H9 (cell line): ENCODE measurements at places on chromosomes 12 and 14.
A peak's percentile ranks its signal among the peaks of the same experiment; 100 is the strongest.

GRCh38 chr14:85535991-85536832, 6.3 kb downstream of the FLRT2 start:
- DNase-seq = no peak

GRCh38 chr14:34539407-34540180, at the start of gene EAPP:
EAPP (minus strand) TSS chr14:34539701; CDS start chr14:34539628, 73 bp downstream.
- peak; percentile 98 for DNase-seq

DNA sequence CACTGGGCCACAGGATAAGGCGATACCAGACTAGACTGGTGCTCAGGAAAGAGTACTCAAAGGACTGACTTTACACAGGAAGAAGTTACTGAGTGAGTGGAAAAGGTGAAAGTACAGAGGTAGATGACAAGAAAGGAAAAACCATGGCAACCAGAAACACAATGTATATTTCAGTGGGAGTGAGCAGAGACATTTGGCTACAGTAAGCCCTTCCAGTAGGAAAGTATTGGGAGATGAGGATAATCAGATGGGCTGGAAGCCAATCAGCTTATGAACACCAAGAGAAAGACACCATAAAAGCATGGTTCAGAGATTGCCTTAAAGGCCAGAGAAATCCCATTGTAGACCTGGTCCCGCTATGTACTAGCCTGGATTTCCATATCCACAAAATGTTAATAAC, 51.6 kb downstream of the TMTC1 start:
- no peak for DNase-seq

DNA sequence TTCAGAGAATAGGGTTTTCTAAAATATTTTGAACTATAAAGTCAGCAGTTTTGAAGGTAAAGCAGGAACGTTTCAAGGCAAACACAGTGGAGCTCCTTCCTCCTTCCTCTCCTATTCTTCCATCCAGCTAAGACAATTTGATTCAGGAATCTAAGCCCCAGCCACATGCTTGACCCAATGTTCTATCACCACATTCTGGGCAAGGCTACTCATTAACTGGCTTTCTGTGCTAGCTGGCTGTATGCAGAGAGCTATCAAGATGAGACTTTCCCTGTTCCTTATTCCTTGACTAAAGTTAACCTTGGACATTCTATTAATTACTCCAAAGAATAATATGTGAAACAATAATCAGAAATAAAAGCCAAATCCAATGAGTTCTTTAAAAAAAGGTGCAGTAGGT, 266.9 kb downstream of the NOVA1 start:
- no peak for DNase-seq

DNA sequence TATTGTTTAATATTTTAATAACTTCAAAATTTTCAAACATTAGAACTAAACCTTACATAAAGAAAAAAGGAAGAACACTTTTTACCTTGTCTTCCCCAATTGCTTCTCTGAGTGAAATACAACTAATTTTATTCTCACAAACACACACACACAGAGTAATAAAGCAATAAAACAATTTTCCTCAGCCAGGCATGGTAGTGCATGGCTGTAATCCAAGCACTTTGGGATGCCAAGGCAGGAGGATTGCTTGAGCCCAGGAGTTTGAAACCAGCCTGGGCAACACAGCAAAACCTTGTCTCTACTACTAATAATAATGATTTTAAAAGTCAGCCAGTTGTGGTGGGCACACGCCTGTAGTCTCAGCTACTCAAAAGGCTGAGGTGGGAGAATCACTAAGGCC, 13.1 kb downstream of the PPP1R12A start:
- DNase-seq = no peak

DNA sequence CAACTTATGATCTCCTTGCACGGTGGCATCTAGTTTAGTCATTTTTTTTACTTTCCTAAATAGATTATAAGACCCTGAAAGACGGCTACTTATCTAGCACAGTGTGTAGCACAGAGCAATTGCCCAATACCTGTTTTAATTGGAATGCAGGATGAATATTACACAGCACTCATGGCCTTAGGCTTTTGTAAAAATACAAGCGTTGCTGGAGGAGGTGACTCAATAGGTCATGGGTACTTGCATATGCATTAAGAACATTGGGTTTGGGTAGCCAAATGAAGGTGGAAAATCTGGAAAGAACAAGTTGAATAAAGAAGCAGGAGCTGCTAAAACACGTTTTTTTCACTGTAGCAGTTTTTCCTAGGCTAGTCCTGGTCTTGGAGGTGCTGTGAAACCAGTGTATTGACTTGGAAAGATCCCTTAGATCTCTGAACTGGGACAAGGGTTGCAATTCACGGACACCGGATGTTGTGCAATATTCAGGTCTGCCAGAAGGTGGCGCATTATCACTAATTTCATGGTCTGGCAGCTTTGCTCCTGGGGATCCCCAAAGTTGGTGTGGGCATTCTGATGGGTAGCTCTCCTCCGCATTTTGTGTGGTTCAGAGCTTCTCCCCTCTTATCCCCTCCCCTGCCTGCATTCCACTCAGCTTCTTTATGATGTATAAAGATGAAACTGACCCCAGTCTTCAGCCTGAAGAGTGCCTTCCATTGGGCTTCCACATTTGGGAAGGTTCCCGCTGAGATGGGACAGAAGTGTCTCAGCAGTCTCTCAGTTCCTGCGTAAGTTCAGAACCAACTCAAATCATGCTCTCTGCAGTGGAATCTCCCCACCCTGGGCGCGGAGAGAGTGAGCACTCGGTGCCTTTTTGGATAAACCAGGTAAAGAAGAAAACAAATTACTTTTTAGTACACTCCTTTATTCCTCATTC, 278.3 kb downstream of the NRXN3 start:
- DNase-seq = peak; percentile 77

DNA sequence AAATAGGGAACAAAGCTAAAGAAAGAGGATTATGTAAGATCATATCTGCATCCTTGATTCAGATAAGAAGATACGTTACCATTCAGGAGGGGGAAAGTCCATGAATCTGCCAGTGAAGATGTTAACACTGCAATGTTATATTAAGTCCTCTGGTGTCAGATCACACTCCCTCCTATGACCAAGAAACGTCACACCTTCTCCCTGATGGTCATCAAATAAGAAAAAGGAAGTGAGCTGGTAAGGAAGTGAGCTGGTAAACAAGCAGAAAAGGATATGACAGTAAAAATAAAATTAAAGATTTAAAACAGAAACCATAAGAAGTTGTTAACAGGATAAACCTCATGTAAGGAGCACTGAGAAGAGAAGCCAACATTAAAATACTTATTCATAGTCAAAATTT, 340.2 kb downstream of the SEC23A start:
- DNase-seq = no peak

DNA sequence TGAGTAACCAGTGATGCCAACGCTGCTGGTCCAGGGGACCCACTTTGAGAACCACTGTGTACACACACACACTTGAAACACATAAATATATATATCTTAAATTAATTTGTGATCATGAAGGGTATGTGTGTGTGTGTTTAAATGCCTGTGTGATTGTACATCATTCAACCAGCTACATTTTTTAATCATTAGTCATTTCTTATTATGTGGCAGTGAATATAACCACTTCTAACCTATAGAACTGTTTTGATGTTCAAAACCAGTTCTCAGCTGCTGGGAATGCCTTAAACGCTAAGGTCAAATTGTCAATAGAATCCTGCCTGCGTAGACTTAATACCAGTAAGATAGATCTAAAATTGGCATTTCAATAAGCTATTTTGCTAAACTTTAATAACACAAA, 330.0 kb downstream of the SYT1 start:
- DNase-seq = no peak

DNA sequence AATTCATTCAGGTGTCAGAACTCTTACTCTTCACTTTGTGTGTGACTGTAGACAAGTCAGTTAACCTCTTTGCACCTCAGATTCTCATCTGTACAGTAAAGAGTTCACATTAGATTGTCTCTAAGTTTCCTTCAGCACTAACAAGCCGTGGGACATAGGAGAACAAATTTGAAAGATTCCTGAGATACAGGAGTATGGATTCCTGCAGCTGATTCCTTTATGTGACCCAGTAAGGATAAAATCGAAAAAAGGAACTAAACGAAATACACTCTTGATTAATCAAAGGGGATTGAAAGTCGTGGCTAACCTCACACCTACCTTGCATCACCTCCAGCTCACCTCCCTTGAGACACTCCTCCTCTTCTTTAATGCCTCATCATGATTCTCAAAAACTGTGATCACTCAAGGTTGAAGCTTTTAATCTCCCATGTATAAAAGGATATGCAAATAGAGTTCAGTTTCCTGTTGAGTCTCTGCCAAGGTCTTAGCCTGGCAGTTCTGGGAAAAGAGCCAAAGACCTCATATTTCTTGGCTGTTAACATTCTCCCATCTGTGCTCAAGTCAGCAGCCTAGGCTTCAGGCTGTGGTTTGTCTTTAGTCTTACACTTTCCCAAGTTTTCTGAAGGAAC, 156.6 kb downstream of the DAD1 start:
- no peak for DNase-seq

GRCh38 chr14:53331247-53331646, 178.1 kb upstream of the DDHD1 start:
- DNase-seq = no peak

GRCh38 chr14:92719421-92719820, 29.0 kb downstream of the LGMN start:
- no peak for DNase-seq

DNA sequence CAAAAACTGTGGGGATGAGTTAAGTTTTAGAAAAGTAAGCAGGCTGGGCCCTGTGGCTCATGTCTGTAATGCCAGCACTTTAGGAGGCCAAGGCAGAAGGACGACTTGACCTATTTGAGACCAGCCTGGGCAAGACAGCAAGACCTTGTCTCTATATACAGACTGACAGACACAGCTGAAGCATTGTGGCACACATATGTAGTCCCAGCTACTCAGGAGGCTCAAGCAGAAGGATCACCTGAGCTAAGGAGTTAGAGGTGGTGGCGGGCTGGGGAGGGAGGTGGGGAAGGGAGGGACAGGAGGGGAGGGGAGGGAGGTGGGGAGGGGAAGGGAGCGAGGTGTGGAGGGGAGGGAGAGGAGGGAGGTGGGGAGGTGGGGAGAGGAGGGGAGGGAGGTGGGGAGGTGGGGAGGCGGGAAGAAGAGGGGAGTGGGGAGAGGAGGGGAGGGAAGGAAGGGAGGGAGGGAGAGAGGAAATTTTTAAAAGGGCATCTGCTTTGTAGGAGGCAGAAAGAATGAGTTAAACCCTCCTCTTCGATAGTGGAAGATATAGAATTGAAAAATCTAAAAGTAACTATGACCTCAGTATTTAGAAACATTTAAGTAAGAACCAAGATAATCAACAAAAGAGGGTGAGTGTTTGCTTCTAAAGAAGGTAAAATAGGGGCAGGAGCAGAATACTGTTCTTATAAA, 30.9 kb downstream of the MED13L start:
- DNase-seq = peak; percentile 38

DNA sequence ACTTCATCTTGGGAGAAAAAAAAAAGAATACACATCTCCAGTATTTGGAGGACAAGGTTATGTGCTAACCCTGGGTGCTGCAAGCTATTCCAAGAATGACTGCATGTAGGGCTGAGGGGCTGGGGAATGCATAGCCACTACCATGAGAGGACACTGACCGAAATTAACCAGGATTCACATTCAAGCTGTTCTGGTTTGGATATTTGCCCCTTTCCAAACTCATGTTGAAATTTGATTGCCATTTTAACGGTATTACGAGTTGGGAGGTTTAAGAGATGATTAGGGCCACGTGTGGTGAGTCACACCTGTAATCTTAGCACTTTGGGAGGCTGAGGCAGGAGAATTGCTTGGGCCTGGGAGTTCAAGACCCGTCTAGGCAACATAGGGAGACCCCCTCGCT, 18.5 kb upstream of the MARK3 start:
- no peak for DNase-seq

DNA sequence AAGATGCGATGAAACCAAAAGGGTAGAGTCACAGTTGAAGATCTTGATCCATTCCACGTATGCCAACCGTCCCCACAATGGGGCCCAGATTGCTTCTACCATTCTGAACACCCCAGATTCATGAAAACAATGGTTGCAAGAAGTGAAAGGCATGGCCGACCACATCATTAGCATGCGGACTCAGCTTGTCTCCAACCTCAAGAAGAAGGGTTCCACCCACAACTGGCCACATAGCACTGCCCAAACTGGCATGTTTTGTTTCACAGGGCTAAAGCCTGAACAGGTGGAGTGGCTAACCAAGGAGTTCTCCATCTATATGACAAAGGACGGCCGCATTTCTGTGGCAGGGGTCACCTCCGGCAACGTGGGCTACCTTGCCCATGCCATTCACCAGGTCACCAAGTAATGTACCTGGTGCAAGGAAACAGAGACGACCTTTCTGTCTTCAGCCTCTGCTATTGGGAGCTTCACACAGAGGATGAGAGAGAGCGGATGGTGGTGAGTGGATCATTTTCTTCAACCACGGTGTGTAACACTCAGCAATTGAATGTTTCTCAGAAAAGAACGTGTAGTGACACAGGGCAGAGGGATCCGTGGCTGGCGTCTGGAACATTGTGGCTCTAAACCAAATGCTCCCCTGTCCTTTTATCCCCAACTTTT, 26.8 kb upstream of the CLEC2D start:
- DNase-seq = no peak

- no peak for DNase-seq
Measured at GRCh38 chr12:54977857-54978256, 6.7 kb downstream of the TESPA1 start.

- DNase-seq = no peak
Measured at GRCh38 chr12:7144414-7145120, 14.4 kb downstream of the CLSTN3 start.

- peak; percentile 90 for DNase-seq
Measured at GRCh38 chr12:119020406-119021360, 39.3 kb downstream of the SRRM4 start.

DNA sequence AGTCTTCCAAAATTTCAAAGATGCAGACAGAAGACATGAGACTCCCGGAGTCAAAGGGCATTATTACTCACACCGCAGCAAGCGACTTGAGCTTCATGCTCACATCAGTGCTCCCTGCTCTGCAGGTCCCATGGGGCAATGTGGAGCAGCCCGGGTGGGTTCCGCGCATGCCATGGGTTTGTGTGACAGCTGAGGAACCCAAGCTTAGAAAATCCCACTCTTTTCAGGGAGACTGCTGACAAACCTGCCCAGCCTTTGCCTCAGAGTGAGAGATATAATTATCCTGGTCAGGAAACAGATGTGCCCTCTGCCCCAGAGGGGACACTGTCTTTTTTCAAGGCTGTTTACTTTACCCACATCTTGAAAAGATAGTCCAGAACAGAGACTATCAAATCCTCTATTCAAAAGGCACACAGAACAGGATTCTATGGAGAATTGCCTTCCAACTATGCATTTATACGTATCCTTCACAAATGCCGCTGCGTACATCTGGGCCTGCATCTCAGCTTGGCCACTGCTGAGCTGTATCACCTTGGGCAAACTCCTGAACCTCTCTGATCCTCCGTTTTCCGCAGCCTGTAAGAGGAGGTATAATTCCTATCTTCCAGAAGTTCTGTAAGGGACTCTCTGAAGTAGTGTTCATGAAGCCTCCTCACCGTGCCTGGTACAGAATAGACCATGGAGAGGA, 16.0 kb downstream of the C14orf132 start:
- no peak for DNase-seq

GRCh38 chr14:53501361-53502211, 348.5 kb upstream of the DDHD1 start:
- DNase-seq = no peak

GRCh38 chr12:92362785-92363184, 217.1 kb upstream of the BTG1 start:
- DNase-seq = no peak
